ENCODE measurements at places on chromosomes 4 and X.

GRCh38 chrX:115892056-115892708 lies 278.4 kb upstream of the AGTR2 start:
- DNase-seq: no peak

DNA sequence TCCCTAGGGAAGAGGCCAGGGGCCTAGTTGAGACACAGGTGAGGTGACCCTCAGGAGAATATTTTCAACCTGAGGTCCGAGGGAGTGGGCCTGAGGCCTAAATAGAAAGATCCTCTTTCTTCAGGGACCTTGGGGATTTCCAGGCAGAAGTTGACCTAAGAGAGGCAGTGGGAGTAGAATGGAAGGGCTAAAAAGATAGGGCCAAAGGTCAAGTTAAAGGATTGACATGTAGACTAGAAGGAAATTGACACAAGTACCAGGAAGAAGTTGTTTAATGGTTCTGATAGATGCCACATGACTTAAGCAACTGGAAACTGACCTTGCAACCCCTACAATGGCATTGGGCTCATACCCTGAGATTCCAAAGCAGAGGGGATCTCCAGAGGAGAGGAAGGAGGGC lies 76.9 kb downstream of the SHROOM3 start:
- DNase-seq: no peak

DNA sequence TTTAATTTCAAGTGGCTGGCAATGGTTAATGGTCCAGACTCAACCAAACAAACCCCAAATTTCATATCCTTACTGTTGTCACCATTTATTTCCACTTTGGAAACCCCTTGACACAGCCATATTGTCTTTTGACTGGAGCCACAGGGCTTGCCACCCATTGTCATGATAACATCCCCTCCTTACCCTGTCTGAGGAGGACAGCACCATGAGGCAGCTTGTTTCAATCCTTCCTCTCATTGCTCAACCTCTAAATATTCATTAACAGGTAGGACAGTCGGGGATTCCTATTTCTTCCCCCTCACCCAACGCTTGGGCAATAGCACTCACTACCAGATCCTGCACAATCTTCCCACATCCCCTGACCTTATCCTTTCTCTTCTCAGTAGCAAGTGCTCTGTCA lies 92.1 kb downstream of the CEP135 start:
- DNase-seq: no peak

DNA sequence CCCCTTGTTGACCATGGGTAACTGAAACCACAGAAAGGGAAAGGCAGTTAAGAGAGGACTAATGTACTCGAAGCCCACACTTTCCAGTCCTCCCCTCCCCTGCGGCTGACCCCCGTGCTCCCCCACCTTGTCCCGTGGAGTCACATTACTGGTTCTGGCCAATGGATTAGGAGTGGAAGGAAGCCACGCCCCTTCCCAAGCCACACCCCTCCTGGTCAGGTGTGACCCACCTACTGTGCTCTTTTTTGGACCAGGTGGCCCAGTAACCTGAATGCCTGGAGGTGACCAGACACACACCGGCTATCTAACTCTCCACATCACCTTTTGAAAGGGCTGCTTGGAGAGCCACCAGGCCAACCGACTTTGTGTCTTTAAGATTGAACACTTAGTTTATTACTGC lies 109.3 kb upstream of the MSX1 start:
- DNase-seq: no peak

GRCh38 chrX:146241902-146242301 lies 424.3 kb downstream of the SLITRK2 start:
- no peak for DNase-seq

DNA sequence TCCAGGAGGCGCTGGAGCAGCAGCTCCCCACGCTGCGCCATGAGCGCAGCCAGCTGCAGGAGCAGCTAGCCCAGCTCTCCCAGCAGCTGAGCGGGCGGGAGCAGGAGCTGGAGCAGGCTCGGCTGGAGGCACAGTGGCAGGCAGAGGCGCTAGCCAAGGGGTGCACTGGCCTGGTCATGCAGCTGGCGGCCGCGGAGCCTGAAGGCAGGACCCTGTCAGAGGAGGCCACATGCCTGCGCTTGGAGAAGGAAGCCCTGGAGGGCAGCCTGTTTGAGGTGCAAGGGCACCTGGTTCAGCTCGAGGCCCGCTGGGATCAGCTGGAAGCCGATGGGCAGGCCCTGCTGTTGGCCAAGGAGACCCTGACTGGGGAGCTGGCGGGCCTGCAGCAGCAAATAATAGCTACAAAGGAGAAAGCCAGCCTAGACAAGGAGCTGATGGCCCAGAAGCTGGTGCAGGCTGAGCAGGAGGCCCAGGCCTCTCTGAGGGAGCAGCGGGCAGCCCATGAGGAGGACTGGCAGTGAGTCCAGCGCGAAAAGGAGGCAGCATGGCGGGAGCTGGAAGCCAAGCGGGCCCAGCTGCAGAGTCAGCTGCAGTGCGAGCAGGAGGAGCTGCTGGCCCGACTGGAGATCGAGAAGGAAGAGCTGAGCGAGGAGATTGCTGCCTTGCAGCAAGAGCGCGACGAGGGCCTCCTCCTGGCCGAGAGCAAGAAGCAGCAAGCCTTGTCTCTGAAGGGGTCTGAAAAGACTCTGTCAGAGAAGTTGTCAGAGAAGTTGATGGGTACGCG lies 13.6 kb downstream of the SMIM10L2A start:
- no peak for DNase-seq

DNA sequence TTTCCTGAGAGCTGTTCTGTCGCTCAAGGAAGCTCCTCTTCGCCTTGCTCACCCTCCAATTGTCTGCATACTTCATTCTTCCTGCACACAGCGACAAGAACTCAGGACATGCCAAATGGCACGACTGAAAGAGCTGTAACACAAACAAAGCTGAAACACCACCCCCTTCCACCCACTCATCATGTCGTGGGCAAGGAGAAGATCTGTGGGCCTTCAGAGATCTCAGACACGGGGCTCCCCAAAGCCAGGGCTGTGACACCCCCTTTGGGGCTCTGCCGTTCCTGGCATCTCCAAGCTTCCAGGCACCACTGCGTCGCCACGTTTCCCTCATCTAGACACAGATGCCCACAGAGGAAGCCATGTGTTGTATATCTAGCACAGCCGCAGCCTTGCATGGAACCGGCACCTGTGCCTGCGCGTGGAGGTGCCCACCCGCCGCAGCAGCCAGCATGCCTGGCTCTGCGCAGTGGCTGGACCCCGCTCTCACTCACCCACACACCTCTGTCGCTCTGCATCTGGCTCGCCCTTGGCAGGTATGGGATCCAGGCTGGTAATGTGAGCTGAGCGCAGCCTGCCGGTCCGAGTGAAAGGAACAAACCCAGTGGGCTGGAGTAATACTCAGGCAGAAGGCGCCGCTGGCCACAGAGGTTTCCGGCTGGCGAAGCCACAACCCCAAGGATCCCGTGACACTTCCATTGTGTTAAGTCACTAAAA lies 676.4 kb upstream of the INTU start:
- DNase-seq: no peak

DNA sequence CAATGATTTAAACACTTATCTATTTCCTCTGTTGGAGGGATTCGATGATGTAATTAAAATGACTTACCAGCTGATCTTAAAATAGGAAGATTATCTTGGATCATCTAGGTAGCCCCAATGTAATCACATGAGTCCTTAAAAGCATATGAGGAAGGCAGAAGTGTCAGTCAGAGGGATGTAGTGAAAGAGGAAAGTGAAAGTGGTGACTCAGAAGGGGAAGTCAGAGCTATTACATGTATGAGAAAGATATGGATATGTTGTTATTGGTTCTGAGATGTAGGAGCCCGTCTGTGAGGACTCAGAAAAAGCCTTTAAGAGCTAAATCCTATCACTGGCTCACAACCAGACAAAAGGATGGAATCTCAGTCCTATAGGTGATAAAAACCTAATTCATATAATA lies 456.4 kb downstream of the DACH2 start:
- no peak for DNase-seq

DNA sequence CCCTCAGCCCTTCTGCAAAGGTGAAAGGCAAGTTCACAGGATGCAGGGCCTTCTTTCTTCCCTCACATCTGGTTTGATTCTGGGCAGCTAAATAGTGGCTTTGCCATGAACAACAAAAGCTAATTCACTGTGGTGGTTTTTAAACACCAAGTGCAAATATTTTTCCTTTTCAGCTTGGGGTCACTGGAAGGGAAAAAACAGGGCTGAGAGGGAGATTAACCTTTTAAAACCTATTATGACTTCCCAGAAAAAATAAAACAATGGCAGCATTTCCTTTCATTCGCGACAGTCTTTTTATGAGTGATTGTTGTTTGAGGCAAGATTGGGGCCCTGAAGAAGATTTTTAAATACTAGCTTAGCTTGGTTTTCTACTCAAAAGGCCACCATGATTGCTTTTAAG lies 103.7 kb upstream of the SCML1 start:
- DNase-seq: no peak

DNA sequence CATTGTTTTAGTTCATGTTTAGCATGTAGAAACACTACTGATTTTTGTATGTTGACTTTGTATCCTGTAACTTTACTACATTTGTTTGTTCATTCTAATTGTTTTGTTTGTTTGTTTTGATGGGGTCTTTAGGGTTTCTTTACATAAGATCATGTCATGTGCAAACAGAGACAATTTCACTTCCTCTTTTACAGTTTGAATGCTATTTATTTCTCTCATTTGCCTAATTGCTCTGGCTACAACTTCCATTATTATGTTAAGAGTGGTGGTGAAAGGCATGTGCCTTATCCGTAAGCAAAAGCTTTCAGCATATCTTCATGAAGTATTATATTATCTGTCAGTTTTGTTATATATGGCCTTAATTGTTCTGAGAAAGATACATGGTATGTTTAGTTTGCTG lies 571.1 kb downstream of the PCDH7 start:
- DNase-seq: no peak

DNA sequence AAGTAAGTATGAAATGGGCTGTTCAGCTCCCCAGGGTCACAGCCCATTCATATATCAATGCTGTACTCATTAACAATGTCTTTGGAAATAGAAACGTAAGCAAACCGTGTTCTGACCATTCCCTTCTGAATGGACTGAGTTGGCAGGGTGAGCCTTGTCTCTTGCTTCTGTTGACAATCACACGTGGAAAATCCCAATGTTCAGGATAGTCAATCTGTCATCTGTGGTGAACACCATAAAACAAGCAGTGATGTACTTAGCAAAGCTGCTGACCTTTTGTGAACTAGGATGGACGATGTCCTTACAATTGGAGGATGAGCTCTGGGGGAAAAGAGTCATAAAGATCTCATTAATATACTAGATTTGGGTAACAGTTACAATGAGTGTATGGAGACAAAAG lies 109.6 kb upstream of the PAQR3 start:
- no peak for DNase-seq

DNA sequence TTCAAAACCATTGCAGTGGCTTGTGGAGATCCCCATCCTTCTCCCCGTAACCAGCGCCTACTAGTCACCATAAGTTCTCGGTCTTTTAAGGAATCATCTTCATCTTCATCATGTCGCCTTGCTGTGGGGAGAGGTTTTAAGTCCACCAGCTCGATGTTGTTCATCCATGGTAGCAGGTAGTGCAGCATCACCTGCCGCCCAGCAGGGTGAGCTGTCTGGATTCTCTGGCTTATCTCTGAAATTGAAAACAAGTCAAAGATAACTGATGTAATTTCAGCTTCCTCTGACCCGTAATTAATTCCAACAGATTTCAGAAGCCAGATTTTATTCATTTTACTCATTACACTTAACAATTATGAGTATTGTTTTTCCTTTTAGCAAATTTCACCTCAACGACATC lies 67.4 kb downstream of the ZAR1 start:
- no peak for DNase-seq

GRCh38 chrX:31236231-31236630 lies 164.4 kb upstream of the FTHL17 start:
- no peak for DNase-seq

- no peak for DNase-seq
Observed at GRCh38 chr4:157897855-157898370, 274.9 kb downstream of the GASK1B start.

DNA sequence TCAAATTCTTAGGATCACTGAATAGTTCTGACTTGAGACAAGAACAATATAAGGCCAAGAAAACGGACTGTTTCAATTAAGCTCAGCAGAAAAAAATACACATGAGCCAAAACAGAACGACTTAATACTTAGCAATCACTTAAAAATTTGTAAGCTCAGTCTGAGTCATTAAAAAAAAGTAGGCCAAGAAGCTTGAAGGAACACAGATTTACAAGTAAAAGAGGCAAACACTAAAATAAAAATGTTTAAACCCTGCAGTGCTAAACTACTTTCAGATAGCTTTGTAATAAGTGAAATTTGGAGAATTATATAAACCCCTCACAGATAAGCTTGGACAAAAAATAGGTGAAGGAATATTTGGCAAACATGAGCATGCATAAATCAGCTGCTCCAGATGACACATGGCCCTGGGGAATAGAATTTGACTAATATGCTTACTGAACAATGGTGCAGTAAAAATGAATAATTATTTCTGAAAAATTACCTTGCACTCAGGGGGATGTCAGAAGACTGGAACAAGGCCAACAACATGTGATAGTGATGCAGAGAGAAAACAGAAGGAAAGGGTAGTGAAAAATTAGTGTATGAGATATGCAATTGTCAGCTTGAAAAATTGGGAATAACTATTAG lies 49.6 kb downstream of the LNX1 start:
- no peak for DNase-seq

- DNase-seq: no peak
Observed at GRCh38 chrX:93637591-93637990, 35.8 kb downstream of the NAP1L3 start.

GRCh38 chrX:124023838-124024238 lies 62.3 kb downstream of the STAG2 start:
- no peak for DNase-seq

GRCh38 chrX:130301977-130302376 lies 33.3 kb upstream of the ZNF280C start:
- no peak for DNase-seq

- no peak for DNase-seq
Observed at GRCh38 chrX:34563804-34564203, 93.3 kb downstream of the TMEM47 start.

- DNase-seq: no peak
Observed at GRCh38 chr4:55346851-55347255, 811 bp downstream of the SRD5A3 start.

GRCh38 chrX:26409636-26410035 lies 193.7 kb downstream of the MAGEB5 start:
- DNase-seq: no peak
